ENCODE measurements at places on chromosomes 6 and 20.

DNA sequence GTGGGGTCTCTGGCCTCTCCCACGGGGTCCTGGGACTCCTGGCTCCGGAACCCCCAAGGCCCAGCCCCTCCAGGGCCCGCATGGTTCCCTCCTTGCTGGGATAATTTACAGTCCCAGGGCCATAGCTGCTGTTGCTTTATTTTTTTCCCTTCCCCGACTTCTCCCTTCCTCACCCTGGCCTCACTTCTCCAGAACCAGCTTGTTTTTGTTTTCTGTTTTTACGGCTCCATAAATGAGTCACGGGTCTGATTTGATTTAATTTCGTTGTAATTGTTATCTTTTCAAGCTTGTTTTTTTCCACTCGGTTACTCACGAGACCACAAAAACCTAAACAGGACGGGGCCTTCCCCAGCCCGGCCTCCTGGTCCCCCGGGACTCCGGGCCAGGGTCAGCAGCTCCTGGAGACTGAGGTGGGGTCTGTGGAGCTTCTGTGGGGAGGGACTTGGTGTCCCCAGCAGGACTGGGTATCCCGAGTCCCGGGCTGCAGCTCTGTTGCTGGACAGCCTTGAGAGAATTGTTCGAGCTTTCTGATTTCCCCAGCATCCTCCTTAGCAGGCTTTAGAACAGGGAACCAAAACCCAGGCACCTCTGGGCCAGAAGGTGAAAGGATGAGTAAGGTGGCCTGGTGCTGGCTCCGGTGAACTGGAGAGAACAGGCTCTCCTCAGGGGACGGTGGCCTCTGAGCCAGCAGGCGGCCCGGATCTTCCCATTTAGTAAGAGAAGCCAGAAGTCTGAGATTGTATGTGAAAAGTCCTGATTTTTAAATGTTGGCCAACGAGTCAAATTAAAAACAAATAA is 94.9 kb downstream of the CEBPB start:
- no peak for DNase-seq

GRCh38 chr6:118122801-118123200 is 215.7 kb downstream of the SLC35F1 start:
- DNase-seq, result no peak

DNA sequence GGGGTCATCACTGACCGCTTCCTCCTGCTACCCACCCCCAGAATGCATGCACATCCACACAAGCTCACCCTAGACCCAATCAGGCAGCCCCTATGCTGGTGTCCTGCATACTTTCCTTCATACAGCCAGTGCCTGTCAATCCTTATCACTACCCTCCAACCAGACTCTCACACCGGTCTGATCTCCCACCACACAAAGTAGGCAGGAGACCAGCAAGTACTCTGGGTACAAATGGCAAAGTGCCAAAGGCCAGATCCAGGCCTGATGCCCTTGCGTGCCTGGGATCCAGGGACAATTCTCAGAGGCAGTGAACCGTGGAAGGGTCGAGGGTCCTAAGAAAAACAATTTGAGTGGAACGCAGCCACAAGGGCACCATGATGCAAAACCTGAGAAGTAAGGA is 114.2 kb downstream of the HIVEP2 start:
- DNase-seq, result no peak

DNA sequence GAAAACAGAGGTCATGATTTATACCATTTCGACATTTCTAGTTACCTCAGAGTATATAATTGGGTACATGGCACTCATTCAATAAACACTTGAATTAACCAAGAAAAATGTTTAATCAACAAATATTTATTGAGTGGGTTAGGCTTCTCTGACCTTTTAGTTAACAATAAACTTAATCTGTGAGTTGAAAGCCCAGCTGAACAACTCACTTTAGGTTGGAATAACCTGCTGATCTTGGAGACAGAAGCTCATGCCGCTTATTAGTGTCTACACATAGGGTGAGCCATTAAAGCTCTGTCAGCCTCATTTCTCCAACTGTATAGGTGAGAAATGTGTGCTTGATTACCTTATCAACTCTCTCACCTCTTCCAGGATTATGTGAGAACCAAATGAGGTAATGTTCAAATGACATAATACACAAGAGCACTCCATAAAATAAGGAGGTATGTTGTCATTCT is 98.2 kb upstream of the DTNBP1 start:
- DNase-seq, result peak; percentile 68

- DNase-seq, result no peak
Observed at GRCh38 chr20:54078296-54078984, 8.0 kb upstream of the BCAS1 start.

Data from DMS53 (cell line).